Stimulated activated CD8-positive, alpha-beta memory T cell treated with anti-CD3 and anti-CD28 coated beads, Interleukin-4, amount 100 ng/mL, for 1 hour (primary cell): ENCODE measurements at places on chromosomes 3 and 15.

GRCh38 chr3:23889386-23889785, 27.4 kb downstream of the NKIRAS1 start:
- no peak for DNase-seq

- DNase-seq: no peak
These were observed 152.3 kb downstream of the AKAP13 start for GRCh38 chr15:85532689-85533088.

- DNase-seq: no peak
These were observed 222.3 kb upstream of the CMC1 start for GRCh38 chr3:28018925-28019718.

- DNase-seq: no peak
These were observed 697.1 kb upstream of the ARPP21 start for GRCh38 chr3:34942256-34942655.

GRCh38 chr3:56957522-56957921, 102.9 kb upstream of the SPATA12 start:
- DNase-seq: no peak

DNA sequence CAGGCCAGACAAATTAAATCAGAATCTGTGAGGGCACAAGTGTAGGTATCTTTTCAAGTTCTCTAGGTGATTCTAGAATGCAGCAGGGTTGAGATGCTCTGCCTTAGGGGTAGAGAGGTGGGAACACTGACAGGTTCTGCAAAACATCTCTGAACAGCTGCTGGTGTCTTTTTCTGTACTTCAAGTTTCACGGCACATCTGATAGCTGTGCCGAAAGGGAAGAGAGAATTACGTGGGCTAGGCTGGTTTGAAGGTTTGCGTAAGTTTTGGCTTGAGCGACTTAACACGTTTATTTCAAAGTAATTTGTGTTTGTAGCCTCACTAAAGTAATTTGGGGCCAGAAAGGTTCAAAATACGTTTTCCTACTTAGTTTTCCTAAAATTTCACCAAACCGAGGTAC, 22.5 kb downstream of the PXK start:
- DNase-seq: no peak

DNA sequence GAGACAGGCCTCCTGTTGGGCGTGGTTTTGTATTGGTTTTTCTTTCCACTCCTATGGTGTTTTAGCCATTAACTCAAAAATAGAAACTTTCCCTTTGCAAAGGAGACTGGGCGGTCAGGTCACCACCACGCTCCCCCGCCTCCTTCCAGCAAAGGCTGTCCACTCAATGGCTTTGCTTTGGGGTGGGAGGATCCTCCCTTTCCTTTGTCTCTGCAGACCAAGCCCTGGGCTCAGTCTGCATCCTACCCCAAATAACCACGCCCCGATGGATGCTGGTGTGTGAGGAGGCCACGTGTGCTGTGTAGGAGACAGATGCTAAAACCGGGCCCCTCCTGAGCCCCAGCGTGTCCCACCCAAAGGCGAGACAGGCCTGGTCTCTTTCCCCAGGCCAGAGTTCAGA, 68.5 kb downstream of the GRIP2 start:
- no peak for DNase-seq

DNA sequence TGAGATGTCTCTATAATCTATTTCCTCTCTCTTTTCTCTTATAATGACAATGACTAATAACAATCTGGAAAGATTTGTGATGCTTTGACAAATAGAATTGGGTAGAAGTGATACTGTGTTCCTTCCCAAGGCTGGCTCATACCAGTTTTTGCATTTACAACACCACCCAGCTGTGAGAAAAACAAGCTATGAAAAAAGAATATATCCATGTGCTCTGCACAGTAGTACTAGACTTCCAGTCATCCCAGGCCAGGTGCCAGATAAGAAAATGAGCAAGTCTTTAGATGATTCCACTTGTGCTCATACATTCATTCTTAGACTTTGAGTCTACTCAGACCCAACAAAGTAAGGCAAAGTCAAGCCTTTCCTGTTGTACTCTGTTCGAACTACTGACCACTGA, 350.2 kb upstream of the POU1F1 start:
- DNase-seq: no peak

GRCh38 chr3:145902166-145902565, 258.8 kb downstream of the PLOD2 start:
- DNase-seq: no peak

- DNase-seq: no peak
These were observed 47.1 kb downstream of the USF3 start for GRCh38 chr3:113649174-113649845.

- DNase-seq: no peak
These were observed 32.4 kb upstream of the PDZRN3 start for GRCh38 chr3:73657186-73657585.
